IPS DF 19.7 (cell line): ENCODE measurements at places on chromosomes 3 and 15.

GRCh38 chr3:12996181-12996506 lies 77.1 kb downstream of the IQSEC1 start:
- DNase-seq, result no peak

DNA sequence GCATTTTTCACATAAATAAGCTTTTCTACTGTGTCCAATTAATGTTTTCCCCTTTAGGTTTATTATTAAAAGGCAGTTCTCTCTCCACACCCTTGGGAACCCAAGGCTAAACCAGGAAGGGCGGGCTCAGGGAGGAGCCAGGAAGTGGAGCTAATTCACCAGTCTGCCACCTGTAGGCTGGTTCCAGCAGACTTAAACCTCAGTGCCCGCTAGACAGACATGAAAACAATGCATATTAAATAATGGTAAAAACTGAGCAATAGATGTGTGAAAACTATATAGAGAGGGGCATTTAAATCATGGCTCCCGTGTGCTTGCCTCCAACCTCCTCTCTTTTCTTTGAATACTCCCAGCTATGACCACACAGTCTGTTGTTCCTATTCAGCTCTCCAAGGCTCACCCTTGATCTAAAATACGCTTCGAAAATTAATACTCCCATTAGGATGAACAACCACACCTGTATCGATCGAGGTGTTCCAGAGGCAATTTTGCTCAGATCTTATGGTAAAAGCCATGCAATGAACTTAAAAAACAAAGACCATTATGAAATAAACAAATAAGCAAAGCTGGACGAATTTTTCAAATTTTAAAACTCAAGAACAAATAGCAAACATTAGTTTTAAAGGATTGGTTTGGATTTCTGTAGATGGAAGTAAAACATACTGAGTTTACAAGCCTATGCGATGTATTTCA lies 253.3 kb downstream of the TJP1 start:
- no peak for DNase-seq

DNA sequence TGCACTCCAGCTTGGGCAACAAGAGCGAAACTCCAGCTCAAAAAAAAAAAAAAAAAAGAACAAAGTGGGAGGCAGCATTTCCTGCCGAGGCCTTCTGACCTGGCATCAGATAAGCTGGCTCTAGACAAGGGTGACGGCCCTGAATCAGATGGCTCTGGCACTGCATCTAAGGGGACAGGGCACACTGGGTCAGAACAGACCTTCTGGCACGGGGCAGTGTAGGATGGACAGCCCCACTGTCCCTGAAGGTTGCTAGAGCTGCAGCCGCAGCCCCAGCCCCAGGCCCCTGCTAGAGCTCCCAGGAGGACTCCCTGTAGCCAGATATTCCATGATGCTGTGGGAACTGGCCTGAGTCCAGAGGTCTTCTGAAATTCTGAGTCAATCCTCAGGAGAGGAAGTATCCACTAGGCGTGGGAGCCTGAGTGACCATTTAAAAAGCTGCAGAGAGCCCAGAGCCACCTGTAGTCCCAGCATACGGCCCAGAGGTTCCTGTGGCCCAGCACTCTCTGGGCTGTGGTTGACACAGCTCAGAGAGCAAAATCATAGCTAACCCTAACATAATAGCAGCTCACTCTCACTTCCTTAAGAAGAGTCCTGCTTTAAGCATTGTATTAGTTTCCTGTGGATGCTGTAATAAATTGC lies 69.2 kb upstream of the MFGE8 start:
- DNase-seq, result no peak

DNA sequence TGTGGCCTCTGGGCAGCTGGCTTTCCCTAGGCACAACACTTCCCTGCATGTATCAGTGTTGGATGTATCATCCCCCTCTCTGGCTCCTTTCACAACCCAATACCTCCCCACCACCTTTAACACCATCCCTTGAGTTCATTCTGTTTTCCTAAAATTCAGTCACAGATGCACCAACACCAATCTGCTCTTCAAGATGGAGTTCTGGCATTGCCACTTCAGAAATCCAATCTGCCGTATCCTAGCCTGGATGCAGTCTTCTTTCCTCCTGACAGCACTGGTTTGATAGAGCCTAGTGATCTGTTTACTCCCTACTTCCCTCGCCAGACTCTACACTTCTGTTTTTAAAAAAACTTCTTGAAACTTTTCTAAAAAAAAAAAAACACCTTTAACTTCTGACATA lies 21.7 kb downstream of the PXYLP1 start:
- no peak for DNase-seq

DNA sequence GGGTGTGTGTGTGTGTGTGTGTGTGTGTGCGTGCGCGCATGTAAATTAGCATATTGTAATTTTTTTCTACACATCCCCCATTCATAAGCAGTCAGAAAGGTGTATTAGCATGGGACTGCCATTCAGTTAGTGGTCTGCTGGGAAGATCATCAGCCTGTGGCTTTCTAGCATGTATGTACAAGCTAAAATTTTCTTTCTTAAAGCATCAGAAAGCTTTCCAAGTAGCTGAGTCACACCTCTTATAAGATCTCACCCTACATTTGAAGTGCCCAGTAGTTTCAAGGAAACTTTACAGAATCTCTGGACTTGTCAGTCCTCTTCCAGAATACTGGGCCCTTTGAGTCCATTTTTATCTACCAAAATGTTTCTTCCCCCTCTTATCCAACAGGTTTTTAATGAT lies 411.4 kb upstream of the TPRG1 start:
- DNase-seq, result no peak

GRCh38 chr3:38139191-38139590 lies 730 bp downstream of the MYD88 start:
- no peak for DNase-seq
